ENCODE measurements at places on chromosomes 6 and 20. TPM values are rescaled to one million over a fixed set of nuclear protein-coding genes. Genes with fewer than 3 reads are reported as not detected.

DNA sequence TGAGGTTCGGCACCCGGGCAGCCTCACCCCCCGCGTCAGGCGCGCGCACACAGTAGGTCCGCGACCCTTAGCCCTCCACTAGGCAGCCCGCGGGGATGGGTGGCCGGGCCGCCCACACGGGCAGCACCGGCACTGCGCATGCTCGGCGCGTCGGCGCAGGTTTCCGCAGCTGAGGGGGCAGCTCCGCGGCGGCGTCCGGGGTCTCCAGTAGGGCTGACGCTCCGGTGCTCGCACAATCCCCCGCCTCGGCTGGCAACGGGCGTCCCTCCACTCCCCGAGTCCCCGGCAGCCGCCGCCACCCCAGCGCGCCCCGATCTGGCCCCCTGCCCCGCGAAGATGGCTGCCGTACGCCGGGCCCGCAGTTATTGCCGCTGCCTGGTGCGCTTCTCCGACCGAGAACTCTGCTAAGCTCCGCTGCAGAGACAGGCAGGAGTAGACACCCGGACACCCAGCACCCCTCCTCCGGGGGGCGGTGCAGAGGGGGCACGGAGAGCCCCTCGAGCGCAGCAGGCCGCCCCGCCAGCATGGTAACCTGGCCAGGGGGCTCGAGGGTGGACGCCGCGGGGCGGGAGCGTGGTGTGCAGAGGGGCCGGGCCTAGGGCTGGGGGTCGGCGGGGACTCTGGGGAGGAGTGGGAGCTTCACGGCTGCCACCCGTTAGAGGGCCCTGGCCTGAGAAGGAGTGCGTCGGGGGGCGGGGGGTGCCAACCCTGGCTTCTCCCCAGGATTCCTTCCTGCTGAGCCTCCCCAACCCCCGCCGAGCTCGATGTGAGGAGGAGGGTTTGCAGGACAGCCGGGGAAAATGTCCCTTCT is at the start of gene FBXO9:
Gene FBXO9, plus strand, starts transcription at position 139 of the 811 bp plus-strand sequence. Its CDS starts 386 bp downstream, at position 525.
- DNase-seq, result no peak

- DNase-seq, result no peak
Measured at GRCh38 chr6:40369891-40370290, 217.3 kb downstream of the LRFN2 start.

Gene ARFGEF3
- total RNA-seq, result 5.1 TPM

Gene TCF19
- 10.0 TPM for total RNA-seq

GRCh38 chr6:30763618-30764489 is 19.5 kb upstream of the IER3 start:
- no peak for DNase-seq

Gene SPTLC3
- total RNA-seq, result 0.15 TPM

DNA sequence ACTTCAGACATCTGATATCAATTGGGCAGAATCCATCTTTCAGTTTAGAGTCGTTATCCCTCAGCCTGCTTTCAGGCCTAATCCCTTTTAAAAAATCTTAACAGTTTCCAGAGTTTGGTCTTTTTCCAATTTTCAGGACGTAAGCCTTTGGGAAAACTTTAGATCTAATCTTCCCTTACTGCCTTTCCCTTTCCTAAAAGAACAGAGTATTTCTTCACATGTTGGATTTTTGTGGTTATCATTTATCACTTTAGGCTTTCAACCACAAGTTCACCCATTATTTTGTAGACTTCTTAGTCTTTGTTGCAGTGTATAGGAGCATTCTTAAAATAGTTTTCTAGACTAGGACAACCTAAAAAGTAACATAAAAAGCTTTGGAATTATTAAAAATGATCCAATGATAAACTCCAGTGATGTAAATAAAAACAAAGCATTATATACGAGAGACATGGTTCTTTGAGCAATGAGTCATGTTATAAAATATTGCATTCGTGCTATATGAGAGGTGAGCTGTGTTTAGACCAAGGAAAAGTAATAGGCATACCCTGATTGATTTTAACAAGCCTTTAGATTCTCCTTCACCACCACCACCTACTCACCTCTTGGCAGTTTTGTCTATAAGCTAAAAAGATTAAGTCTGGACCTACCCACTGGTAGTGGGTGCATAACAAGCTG is 90.4 kb upstream of the MCHR2 start:
- no peak for DNase-seq

DNA sequence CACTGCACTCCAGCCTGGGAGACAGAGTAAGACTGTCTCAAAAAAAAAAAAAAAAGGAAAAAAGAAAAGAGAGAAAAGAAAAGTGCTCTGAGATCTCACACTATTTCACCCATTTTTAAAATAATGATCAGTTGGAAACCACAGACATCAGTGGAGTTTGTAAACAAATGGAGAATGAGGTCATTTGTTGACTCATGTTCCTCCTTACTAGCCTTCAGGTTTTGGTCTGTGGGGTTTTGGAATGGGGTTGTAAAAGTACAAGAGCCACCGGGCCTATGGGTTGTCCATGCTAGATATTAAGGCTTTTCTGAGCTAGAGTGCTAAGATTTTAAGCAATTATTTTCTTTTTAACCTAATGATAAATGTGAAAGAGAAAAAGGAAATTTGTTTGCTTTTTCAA is 104.4 kb upstream of the PRL start:
- DNase-seq, result no peak

GRCh38 chr6:26660000-26660361 is 435 bp upstream of the ZNF322 start:
- peak; percentile 22 for DNase-seq

GRCh38 chr20:58407966-58408557 is 19.0 kb downstream of the VAPB start:
- DNase-seq, result no peak

GRCh38 chr6:48475275-48475674 is 364.3 kb upstream of the PTCHD4 start:
- DNase-seq, result no peak

DNA sequence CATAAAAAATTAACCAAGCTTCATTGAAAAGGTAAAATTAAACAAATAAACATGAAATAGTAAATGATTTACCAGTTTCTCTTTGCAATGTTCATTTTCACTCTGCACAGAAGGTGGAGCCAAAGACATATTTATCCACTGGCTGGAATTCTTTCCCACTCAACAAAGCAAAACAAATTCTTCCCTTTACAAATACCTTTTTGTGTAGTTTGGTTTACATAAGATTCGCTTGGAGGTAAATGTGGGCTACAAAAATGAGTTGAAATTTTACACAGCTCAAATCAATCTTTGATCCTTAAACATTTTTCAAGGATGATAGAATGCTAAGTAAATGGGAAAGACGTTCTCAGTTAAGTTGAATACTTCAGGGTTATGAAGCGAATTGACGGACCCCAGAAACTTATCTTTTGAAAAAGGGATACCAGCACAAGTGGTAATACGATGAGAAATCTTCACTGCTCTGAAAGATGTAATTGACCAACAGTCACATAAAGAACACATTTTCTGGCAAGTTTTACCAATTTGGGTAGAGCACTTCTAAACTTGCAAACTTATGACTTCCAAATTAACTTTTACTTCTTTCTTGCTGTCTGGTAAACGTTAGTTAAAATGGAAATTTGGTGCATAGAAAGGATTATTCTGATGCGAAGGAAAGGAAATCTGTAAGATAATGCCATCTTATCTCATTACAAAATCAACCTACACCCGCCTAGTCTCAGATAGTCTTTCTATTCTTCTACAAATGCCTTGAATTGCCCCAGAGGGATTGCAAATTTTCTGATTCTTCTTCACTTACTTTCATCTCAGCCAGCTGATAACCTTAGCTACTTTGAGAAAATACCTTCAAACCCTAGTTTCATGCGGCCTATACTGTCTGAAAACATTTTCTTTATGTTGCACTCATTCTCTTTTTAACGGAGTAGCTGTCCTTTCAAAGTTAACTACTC is 4.7 kb upstream of the GJA1 start:
- DNase-seq, result no peak

GRCh38 chr6:30487926-30488325 is 1.4 kb upstream of the HLA-E start:
- no peak for DNase-seq

Gene SLC35A1
- total RNA-seq, result 15.2 TPM

- no peak for DNase-seq
Measured at GRCh38 chr6:134746140-134746539, 203.8 kb downstream of the ALDH8A1 start.

- DNase-seq, result no peak
Measured at GRCh38 chr6:153962555-153962954, 76.5 kb upstream of the OPRM1 start.

GRCh38 chr6:41424370-41425058 is 89.1 kb downstream of the NCR2 start:
- peak; percentile 27 for DNase-seq

GRCh38 chr6:85771925-85772430 is 129.3 kb upstream of the SYNCRIP start:
- DNase-seq, result no peak

GRCh38 chr20:53575481-53576194 is 18.0 kb downstream of the ZNF217 start:
- DNase-seq, result no peak

Gene RIPPLY2
- not detected for total RNA-seq

Gene CST4
- total RNA-seq, result not detected

DNA sequence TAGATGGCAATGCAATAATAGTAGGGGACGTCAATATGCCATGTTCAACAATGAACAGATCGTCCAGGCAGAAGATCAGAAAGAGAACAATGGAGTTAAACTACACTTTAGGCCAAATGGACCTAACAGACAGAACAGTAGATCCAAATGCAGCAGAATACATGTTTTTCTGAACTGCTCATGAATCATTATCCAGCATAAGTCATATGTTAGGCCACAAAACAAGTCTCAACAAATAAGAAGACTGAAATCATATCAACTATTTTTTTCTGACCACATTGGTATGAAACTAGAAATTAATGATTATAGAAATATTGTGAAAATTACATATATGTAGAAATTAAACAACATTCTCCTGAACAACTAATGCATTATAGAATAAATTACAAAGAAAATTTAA is 10.2 kb upstream of the DEFB125 start:
- no peak for DNase-seq

DNA sequence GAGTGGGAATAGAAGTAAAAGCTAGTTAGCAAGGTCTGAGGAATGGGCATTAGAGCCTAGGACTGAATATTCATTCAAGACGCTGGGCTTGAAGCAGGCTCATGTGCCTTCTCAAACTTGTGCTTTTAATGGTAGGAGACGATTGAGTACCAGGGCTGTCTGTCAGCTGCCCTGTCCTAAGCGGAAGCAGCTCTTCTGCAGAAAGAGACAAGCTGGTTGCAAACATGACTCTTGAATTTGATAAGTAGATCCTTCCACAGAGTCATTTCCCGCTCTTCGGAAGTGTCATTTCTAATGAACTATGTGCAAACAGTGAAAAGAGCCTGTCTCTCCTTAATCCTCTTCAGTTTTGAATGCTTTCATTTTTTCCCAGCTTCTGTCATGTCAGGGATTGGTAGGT is 176.4 kb downstream of the TFAP2B start:
- DNase-seq, result no peak

Gene GJA10
- not detected for total RNA-seq

Gene SCUBE3
- total RNA-seq, result 2.3 TPM
